ENCODE measurements at places on chromosomes 2 and 18. TPM values are rescaled to one million over a fixed set of nuclear protein-coding genes. Genes with fewer than 3 reads are reported as not detected.

DNA sequence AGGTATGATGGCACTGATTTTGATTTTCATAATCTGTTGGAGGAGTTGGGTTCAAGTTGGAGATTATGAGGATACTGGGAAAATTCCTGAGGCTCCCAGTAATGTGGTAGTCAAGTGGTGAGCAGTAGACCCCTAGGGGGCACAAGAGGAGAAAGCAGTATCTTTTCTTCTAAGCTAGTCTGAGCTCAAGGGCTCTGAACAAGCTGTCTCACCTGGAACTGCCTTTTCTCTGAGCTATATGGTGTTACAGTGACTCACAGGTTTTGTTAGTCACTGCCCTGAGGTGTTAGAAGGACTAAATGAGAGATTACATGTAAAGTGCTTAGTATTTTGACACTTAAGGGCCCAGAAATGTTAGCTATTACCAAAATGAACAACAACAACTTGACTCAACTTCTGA, 42.2 kb downstream of the CD302 start:
- no peaks in the 10 kb centered on the region for H3K27me3 ChIP-seq
- no peak for DNase-seq
- no peaks in the 10 kb centered on the region for H3K4me1 ChIP-seq
- H3K27ac ChIP-seq: no peak overlapping the region
- no peak overlapping the region for H3K4me3 ChIP-seq
- peaks cover 49% of the 10 kb centered on the region for H3K36me3 ChIP-seq

DNA sequence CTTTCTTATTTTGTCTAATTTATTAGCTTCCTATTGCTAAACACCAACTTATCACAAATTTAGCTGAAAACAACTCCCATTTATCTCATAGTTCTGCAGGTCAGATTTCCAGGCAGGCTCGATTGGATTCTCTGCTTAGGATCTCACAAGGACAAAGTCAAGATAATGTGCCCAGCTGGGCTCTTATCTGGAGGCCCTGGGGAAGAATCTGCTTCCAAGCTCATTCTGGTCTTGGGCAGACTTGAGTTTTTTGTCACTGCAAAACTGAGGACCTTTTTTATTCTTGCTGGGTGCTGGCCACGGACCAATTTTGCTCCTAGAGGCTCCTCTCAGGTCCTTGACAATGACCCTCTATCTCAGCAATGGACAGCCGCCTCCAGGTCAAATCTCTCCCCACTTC, 215.5 kb downstream of the TRIB2 start:
- H3K36me3 ChIP-seq: no peaks in the 10 kb centered on the region
- no peak overlapping the region for H3K4me3 ChIP-seq
- no peak overlapping the region for H3K27ac ChIP-seq
- no peak for DNase-seq

GRCh38 chr2:227655454-227655853, 11.2 kb upstream of the SCYGR5 start:
- no peaks in the 10 kb centered on the region for H3K36me3 ChIP-seq
- no peaks in the 10 kb centered on the region for H3K4me1 ChIP-seq
- H3K27ac ChIP-seq: no peak overlapping the region
- no peaks in the 10 kb centered on the region for H3K27me3 ChIP-seq

DNA sequence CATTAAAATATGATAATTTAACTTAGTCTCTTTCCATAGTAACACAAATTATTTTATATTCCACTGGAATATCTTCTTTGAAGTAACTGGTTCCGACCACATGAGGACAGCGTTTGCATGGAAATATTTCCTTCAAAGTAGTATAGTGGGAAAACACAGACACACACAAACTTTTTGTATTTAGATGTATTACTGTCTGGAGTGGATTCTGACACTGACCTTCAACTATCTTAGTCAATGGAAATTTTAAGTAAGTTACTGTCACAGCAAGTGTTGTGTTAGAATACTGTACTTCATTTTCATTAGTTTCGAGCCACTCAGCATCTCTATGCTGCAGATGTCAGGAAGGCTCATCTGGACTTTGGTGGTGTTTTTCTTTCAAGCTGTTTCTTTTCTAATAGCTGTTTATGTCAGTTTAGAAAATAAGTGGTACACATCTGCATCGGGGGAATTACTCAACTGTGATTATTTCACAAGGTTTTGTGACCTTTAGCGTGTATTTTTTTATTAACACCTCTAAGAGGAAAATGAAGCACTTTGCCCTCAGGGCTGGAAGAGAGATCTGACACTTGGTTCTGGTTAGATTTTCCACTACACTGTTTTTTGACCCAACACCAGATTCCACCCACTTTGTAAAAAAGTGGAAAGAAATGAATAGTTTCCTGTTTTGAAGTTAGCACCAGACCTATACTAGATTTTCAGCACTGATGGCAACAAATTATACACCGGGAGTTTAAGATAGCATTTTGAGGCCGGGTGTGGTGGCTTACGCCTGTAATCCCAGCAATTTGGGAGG, 18.9 kb upstream of the THOC1 start:
- H3K27ac ChIP-seq: no peak overlapping the region
- H3K4me1 ChIP-seq: no peaks in the 10 kb centered on the region
- H3K27me3 ChIP-seq: no peaks in the 10 kb centered on the region
- no peaks in the 10 kb centered on the region for H3K36me3 ChIP-seq
- no peak for DNase-seq

DNA sequence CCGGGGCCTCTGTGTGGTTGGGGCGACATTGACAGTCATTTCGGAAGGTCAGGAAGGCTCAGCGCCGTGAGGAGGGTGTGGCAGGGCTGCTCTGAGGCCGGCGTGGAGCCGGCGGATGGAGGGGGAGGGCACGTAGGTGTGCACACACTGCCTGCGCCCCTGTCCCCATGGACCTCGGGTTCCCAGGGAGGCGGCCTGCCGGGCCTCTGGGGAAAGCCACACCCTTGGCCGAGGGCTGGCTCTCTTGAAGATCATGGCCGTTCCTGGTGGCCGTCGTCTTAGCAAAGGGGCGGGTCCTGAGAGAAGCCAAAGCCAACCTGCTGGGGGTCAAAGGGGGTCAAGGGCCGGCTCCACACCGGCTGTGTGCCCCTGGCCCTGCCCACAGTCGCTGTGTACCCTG, 11.9 kb downstream of the GPC1 start:
- no peak overlapping the region for H3K27ac ChIP-seq
- H3K36me3 ChIP-seq: no peaks in the 10 kb centered on the region
- no peak overlapping the region for H3K4me3 ChIP-seq
- H3K4me1 ChIP-seq: no peaks in the 10 kb centered on the region
- H3K27me3 ChIP-seq: no peaks in the 10 kb centered on the region

Gene LRRTM4
- not detected for total RNA-seq

Gene IL36RN
- total RNA-seq: not detected

Gene CCDC142
- 21.4 TPM for total RNA-seq

Gene EGR4
- not detected for total RNA-seq

Gene PRSS56
- total RNA-seq: not detected

All from naive thymus-derived CD4-positive, alpha-beta T cell (primary cell).